Effector CD8-positive, alpha-beta T cell (primary cell): ENCODE measurements at places on chromosomes 1 and 21.

GRCh38 chr1:3410142-3410925, 44.1 kb upstream of the ARHGEF16 start:
- DNase-seq, result no peak

DNA sequence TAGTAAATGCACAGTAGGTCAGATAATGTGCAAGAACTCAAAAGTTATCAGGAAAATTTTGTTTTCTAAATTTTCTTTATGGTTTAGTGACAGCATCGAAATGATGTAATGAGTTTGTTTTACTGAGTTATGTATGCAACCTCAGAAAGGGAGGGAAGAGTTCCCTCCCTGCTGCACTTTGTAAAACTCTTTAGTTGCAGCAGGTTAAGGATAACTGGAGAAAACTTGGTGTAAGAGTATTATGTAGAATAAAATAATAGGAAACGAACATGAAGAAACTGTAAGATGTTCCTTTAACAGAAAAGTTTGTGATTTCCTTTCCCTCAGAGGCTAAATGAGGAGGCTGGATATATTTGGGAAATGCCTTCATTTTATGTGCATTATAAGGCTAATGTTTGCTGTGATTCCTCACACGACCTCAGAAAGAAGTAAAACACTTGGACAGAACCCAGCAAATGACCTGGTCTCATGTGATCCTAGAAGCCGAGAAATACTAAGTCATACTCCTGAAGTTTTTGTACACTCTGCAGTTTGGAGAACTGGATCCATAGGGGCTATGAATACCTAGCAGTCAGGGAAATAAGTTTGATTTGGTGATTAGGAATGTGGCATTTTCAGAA, 35.4 kb downstream of the ADGRL2 start:
- no peak for DNase-seq

DNA sequence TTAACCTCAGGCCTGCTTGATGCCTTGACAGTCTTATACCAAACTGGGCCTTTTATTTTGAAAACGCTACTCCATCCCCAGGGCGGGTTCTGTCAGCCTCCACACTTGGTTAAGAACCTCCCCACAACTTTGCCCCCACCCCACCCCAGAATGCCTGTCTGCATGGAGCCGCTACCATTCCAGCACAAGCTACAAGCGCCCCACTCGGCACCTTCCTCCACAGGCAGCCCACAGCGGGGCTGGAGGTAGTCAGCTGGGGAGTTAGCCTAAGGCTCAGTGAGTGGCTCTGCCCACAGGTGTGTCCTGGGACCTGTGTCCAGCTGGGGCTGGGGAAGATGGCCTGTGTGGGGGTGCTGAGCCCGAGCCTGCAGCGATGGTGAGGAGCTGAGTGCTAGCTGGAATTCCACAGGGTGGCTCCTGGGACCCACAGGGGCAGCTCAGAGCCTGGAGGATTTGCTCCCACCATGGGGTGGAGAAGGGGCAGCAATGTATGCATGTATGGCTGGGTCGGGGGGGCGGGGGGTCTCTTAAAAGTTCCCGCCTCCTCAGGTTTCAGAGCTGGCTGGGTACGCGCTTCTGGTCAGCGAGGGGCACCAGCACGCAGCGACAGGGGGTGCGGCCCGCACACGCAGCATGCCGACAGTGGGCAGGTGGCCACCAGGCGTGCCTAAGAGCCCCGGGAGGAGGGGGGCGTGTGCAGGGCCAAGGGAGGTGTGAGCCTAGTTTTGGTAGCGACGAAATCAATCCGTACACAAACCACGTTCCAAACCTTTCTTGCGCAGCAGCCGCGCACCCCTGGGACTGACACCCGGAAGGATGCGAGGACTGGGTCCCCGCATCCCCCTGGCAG, 917 bp downstream of the ETNK2 start:
- no peak for DNase-seq

DNA sequence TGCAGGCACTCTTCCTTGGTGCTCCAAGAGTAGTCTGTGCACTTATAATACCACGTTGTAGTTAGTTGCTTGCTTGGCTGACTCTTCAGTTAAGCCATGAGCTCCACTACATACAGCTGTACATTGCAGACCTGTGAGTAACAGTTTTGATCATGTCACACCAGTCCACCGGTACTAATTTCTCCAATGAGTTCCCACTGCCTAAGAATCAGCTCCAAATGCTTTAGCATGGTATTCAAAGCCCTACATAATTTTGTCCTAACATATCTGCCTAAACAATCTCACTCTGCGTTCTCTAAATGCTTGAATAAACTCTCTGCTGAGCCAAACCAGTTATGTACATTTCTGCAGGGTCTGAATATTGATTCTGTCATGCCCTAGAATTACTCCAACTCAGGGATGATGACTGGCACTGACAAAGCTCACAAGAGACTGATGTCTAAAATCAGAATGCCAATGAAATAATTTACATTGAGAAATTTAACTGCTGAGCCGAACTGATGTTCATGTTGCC, 200.7 kb downstream of the LHX8 start:
- DNase-seq, result no peak

DNA sequence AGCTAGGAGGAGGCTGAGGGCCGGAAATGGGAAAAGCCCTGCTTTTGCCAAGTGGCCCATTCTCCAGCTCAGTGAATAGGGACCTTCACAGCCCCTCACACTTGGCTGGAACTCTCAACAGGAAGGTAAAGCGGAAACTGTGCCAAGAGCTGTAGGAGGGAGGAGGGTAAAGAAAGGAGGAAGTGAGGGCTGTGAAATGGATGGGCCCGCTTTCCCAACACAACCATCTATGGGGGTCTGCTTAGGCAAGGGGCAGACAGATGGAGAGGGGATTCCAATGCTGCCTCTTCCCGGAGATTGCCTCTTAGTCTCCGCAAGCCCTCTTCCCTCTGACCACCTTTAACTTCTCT, 5.2 kb downstream of the INKA2 start:
- no peak for DNase-seq

GRCh38 chr1:158396646-158397045, 2.6 kb downstream of the OR10T2 start:
- DNase-seq, result no peak

- no peak for DNase-seq
Measured at GRCh38 chr1:53380296-53380695, 52.4 kb upstream of the LRP8 start.

DNA sequence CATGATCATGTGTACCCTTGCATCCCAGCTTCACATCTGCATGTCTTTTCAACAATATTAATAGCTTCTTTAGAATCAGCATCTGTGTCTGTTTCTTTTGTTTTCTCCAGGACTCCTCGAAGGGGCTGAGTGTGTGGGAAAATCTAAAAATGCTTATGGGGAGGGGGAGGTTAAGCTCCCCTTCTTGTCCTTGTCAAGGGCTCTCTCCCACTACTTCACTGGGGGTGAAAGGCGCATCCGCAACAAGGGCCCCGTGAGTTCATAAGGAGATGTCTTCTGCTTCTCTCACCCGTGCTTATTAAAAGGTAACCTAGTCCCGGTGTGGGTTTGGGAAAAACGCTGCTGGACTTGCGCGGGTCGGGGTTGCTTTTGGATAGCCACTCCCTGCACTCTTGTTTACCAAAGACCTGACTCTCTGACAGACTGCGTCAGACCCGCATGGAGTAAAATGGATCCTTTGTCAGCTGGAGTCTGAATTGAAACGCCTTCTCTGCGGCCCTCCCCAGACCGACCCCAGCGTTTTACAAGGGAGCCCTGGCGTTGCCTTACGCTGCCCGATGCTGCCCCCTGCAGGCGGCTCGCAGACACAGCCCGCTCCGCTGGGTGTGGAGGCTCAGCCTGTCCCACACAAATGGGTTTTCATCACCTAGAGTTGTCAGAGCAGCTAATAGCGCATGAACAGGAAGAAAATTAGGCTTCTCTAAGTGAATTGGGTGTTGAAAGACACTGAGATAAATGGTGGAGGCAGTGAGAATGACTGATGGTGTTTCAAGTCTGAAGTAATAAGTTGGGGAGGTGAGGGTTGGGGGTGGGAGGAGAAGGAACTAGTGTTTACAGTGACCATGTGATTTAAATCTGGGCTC, 53.8 kb downstream of the IER5 start:
- peak; percentile 82 for DNase-seq

DNA sequence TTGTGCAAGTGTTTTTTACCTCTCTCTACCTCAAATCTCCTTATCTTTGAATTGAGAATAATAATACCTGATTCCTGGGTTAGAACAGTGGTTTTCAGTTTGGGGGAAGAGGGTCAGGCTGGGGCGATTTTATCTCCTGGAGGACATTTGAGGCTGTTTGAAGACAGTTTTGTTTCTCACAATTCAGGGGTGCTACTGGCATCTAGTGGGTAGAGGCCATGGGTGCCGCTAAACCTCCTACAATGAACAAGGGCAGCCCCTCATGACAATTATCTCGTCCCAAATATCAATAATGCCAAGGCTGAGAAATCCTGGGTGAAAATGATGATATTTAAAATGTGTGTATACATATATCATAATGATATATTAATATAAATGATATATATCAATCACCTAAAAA, 139.1 kb upstream of the USH2A start:
- DNase-seq, result no peak

DNA sequence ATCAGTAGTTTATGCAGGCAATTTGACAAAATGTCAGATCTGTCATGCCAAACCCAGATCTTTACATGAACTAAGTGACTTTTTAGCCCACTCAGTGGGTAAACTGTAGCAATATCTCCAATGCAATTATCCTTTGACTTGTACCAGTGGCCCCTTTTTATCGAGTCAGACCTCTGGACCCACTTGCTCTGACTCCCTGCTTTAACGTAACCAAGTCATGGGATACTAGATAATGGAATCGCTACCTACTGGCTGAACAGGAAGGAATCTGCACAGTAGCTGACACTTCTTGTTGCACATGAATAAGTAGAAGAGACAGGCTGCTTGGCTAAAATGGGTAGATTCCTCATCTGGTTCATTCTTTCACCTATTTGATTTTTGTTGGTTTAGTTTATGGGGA, 128.4 kb upstream of the LYPLAL1 start:
- DNase-seq, result no peak

DNA sequence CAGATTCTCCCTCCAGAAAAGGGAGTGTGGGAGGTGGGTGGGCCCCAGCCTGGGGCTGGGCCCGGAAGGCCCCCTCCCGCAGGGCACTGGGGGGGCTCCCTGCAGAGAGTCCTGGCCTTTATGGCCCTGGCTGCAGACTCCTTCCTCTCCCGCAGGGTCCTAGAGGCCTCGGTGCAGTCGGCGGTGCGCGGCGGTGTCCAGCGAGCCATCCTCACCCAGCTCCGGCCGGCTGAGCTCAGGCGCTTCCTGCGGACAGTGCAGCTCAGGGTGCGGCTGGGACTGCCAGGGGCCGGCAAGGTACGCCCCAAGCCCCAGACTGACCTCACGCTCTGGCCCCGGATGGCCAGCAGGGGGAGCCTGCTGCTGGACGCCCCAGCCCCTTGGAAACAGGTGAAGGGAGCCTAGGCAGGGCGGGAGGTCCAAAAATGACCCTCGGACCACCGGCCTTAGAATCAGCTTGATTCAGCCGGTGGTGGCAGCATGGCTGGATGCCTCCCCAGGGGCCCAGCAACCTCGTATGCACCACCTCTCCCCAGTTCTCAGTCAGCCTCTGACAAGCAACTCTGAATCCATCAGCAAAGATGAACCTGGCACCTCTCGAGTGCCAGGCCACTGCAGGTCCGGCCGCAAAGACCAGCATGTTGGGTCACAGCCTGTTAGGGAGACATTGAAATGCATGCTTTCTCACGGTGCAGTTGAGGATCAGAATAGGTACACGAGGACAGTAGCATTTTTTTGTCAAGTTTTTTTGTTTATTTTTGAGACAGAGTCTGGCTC, 20.6 kb downstream of the MTHFR start:
- DNase-seq, result peak; percentile 13

GRCh38 chr1:198772626-198773025, 133.8 kb downstream of the PTPRC start:
- DNase-seq, result no peak

- DNase-seq, result no peak
Measured at GRCh38 chr1:24793447-24794129, 48.3 kb downstream of the CLIC4 start.

DNA sequence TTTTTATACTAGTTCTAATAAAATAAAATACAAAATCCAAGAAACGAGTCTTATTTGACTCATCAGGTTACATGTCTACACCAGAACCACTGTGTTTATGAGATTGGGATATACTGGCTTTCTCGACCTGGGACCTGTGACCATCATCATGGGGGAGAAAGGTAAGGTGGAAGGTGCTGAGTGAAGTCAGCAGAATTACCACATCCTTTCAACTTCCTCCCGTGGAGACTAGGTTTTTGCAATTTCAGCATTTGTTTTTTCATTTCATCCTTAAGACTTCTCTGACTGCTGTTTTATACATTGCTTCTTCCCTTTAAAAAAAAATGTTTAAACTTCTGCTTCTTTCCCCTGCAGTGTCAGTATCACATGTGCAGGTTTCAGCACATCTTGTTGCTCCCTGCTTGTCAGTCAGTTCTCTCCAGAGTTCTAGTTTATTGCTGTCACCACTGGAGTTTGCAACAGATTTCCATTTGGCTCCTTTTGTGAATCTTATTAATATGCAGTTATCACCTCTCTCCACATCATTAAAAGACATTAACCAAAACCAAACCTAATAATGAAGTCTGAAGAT, 60.4 kb upstream of the HAO2 start:
- no peak for DNase-seq

DNA sequence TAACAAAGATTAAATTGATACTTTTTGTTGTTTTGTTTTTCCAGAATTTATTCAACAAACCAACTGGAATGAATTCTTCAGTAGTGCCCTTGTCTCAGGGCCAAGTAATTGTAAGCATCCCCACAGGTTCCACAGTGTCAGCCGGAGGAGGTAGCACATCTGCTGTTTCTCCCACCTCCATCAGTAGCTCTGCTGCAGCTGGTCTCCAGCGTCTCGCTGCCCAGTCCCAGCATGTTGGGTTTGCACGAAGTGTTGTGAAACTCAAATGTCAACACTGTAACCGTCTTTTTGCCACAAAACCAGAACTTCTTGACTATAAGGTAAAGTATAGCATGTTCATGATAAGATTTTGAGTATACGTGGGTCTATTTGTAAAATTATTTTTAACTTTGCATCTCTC, 118.5 kb downstream of the ZMYM4 start:
- no peak for DNase-seq

GRCh38 chr1:197987294-197987693, 70.1 kb downstream of the LHX9 start:
- no peak for DNase-seq

GRCh38 chr21:37149411-37149810, 76.4 kb downstream of the TTC3 start:
- DNase-seq, result no peak

GRCh38 chr1:84598418-84598817, 24.2 kb upstream of the CTBS start:
- DNase-seq, result no peak

- DNase-seq, result no peak
Measured at GRCh38 chr21:43723648-43724047, 4.7 kb downstream of the PDXK start.

DNA sequence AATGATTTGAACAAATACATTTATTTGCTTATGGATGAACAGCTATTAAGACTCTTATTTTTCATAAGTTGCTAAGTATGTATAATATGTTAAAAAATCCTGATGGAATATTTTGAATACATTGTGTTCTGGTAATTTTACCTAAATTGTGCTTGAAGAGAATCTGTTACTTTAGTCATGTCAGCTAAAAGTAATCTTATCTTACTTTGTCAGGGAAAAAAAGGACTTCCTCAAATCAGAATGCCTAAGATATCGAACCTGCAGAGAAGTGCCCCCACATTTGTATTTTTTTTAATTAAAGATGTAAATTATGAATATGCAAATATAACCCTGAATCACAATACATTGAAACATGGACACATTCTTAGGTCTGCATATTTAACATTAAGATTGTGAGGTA, 1331.7 kb downstream of the MRPL39 start:
- DNase-seq, result no peak

- no peak for DNase-seq
Measured at GRCh38 chr21:42636520-42637266, 16.7 kb upstream of the PDE9A start.

- no peak for DNase-seq
Measured at GRCh38 chr1:67001682-67002425, 52.1 kb downstream of the SLC35D1 start.
